ENCODE measurements at places on chromosomes 3 and 15. TPM values are rescaled to one million over a fixed set of nuclear protein-coding genes. Genes with fewer than 3 reads are reported as not detected.

GRCh38 chr15:71003319-71003718 lies 110.7 kb downstream of the LRRC49 start:
- H3K27me3 ChIP-seq: no peaks in the 10 kb centered on the region
- H3K36me3 ChIP-seq: peaks cover 8% of the 10 kb centered on the region
- no peak overlapping the region for H3K4me3 ChIP-seq
- no peaks in the 10 kb centered on the region for H3K4me1 ChIP-seq

DNA sequence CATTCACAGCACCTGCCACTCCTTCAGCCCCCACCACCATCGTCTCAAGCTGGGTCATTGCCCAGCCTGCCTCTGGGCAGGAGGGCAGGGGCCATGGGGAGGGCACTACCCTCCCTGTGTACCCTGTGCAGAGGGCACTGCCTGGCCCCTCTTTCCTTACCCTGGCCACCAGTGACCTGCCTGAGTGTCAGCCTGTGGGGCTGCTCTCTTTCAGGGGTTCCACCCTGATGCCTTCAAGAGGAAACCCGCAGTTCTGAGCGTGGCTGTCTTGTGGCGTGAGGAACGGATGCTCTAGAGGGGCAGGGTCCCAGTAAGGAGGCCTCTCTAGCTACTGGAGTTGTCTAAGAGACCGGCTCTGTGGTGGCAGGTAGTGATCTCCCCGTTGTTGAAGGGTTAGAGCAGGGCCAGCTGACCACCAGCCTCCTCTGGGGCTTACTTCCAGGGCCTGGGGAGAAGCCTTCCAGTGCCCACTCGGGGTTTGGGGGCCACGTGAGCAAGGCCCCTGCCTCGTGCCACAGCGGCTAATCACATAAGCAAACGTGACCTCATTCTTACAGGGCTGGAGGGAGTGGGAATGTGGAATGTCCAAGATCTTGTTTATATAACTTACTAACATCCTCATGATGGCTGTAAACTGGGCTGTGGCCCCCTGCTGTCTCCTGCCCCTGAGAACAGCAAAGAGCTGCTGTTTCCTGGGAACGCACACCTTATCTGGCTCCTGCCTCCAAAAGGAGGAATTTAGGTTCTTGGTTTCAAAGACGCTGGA lies 31.4 kb upstream of the SEC13 start:
- H3K36me3 ChIP-seq: no peaks in the 10 kb centered on the region
- no peaks in the 10 kb centered on the region for H3K27me3 ChIP-seq
- no peak for DNase-seq
- H3K4me1 ChIP-seq: no peaks in the 10 kb centered on the region
- no peak overlapping the region for H3K4me3 ChIP-seq
- no peak overlapping the region for H3K27ac ChIP-seq

DNA sequence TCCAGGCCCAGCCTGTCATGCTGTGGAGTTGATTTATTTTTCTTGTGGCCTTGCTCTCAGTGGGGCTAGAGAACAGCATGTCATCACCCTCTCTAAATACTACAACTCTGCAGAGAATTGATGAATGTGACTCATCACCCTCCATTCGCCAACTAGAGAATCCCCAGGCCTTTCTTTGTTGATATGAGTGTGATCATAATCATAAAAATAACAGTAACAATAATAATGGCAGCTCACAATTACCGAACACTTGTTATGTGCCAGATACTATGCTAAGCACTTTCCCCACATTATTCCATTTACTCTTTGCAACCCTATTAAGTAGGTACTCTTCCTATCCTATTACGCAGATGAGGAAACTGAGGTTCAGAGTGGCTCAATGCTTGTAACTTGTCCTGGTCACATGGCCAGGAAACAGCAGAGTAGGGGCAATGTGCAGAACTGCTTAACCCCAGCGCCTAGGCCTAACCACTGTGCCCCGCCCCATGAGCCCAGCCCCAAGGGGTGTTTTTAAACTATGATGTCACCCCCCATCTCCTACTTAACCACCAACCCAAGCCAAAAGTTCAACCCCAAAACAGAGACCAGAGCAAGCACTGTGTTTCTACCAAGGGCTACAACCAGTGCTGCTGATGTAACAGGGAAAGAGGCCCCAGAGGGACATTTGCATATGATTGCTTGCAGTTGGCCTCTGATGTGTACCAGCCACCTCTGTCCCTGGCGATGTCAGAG lies 104.5 kb downstream of the ADCY5 start:
- DNase-seq: no peak
- H3K4me3 ChIP-seq: no peak overlapping the region
- no peaks in the 10 kb centered on the region for H3K4me1 ChIP-seq
- H3K27ac ChIP-seq: no peak overlapping the region
- no peaks in the 10 kb centered on the region for H3K27me3 ChIP-seq
- H3K36me3 ChIP-seq: no peaks in the 10 kb centered on the region

DNA sequence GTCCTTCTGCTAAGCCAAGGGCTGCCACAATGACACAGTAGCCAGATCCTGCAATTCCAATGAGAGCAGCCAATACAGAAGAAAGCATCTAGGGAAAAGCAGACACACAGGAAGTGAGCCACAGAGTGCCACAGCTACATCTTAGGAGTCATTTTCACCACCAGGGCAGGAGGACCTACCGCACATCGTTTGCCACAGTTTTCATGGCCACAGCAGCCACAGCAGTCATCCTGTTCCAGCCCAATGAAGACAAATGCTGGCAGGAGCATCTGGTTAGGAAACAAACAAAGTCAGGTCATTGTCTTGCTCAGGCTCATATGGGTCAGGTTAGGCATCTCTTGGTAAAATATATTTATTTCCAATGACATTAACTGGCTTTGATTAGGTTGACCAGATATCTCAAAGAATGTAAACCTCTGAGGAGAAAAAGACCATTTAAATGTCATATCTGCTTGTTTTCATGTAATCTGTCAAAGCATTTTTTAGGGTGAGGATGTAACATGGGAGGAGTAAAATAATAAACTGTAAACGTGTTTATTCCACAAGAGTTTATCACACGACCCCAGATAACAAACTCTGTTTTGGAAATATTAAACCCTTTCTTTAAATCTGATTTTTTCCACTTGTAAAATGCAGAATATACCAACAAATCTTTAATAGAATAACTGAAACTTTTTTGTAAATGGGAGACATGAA lies 1.8 kb downstream of the TM4SF1 start:
- H3K27me3 ChIP-seq: no peaks in the 10 kb centered on the region
- no peaks in the 10 kb centered on the region for H3K36me3 ChIP-seq
- no peak overlapping the region for H3K27ac ChIP-seq
- H3K4me1 ChIP-seq: peaks cover 20% of the 10 kb centered on the region
- H3K4me3 ChIP-seq: no peak overlapping the region
- DNase-seq: no peak

GRCh38 chr3:195285372-195285771 lies 14.4 kb upstream of the XXYLT1 start:
- no peak overlapping the region for H3K27ac ChIP-seq
- peaks cover 9% of the 10 kb centered on the region for H3K36me3 ChIP-seq
- no peaks in the 10 kb centered on the region for H3K27me3 ChIP-seq
- H3K4me3 ChIP-seq: no peak overlapping the region

DNA sequence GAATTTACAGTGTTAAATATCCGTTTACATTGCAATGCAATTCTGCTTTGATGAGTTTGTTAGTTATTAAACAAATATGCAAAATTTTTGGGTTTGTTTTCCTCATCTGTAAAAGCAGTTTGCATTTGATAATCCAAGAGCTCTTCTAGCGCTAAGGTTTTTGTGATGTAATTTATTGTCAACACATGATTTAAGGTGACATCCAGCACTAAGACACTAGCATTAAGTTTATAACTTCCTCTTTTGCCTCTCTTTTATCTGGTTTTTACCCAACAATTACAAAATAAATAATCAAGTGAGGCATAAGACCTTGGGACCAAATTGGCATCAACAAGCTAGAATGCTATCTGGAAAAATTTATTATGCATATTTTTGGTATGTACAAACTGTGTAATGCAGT lies 969 bp upstream of the DNAJC19 start:
- H3K4me1 ChIP-seq: peaks cover 30% of the 10 kb centered on the region
- no peak overlapping the region for H3K27ac ChIP-seq
- no peak for DNase-seq
- peak overlapping the region; percentile 67 for H3K4me3 ChIP-seq
- no peaks in the 10 kb centered on the region for H3K27me3 ChIP-seq

GOLGA8J gene
- total RNA-seq: not detected

PCOLCE2 gene
- total RNA-seq: 32.5 TPM

DNA sequence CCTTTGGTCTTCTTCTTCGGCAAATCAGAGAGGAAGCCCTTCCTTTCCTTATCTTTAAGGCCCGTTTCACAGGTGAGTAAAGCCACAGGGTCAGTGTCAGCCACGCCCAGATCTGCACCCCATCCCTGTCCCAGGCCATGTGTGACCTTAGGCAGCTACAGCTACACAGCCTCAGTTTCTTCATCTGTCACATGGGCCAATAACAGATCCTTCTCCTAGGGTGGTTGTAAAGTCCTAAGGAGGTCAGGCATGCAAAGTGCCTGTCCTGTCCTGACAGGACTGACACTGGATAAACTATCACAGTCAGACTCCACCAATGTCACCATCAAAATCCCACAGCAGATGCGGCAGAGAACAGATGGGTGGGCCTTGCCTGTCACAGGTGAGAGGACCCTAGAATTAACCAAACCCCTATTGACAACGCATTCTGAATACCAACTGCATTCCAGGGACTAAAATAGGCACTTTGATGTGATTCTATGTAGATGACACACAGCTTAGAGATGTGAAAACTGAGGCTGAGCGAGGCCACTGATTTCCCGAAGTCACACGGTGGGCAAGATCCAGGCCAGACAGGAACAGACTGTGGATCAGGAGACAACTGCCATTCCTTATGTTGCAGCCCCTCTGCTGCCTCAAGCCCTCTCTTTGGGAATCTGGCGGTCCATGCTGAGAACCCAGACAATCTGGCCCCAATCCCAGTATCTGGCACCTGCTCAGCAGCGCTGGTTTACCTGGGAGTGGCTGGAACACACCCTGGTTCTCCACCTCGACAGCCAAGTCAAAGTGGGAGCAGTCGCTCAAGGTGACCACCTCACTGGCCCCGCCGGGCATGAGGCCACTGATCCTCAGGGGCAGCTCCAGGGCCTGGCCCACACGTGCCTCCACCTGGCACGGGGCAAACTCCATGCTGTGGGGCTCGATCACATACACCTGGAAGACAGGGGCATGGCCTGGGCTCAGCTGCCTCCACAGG lies 48.7 kb downstream of the NUP210 start:
- no peak for DNase-seq
- no peaks in the 10 kb centered on the region for H3K27me3 ChIP-seq
- no peak overlapping the region for H3K27ac ChIP-seq
- H3K4me1 ChIP-seq: no peaks in the 10 kb centered on the region
- H3K36me3 ChIP-seq: no peaks in the 10 kb centered on the region
- no peak overlapping the region for H3K4me3 ChIP-seq

GRCh38 chr15:85157344-85157743 lies 175.7 kb downstream of the PDE8A start:
- no peak overlapping the region for H3K4me3 ChIP-seq
- no peak for DNase-seq
- H3K27ac ChIP-seq: no peak overlapping the region

GRCh38 chr15:82314769-82315518 lies 34.3 kb downstream of the GOLGA6L10 start:
- H3K4me1 ChIP-seq: no peaks in the 10 kb centered on the region
- DNase-seq: no peak
- H3K27ac ChIP-seq: no peak overlapping the region

TMEM207 gene
- not detected for total RNA-seq

DNA sequence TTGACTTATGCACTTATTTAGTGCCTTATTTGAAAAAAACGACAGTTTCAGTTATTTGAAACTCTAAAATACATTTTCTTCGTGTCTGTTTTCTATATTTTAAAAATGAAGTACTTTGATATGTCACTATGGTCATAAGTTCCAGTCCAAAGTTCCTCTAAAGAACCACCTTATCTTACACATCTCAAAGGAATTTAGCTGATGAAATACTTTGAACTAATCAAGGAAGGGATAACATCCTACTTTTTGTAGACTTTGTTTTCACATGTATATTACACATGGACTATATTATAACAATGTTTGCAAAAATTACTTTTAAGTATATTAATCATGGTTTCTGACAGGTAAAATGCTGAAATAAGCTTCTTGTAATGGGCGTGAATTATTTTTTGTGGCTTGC lies 265.8 kb upstream of the ZNF717 start:
- H3K4me3 ChIP-seq: no peak overlapping the region
- H3K27me3 ChIP-seq: no peaks in the 10 kb centered on the region
- DNase-seq: no peak
- no peak overlapping the region for H3K27ac ChIP-seq
- H3K4me1 ChIP-seq: no peaks in the 10 kb centered on the region
- no peaks in the 10 kb centered on the region for H3K36me3 ChIP-seq
